A549 (cell line): ENCODE measurements at places on chromosomes 2 and 18.

- DNase-seq: peak; percentile 20
These were observed 650 bp downstream of the CCBE1 start for GRCh38 chr18:59696311-59697235.

- no peak for DNase-seq
These were observed 126.2 kb downstream of the TMEM18 start for GRCh38 chr2:550860-551567.

DNA sequence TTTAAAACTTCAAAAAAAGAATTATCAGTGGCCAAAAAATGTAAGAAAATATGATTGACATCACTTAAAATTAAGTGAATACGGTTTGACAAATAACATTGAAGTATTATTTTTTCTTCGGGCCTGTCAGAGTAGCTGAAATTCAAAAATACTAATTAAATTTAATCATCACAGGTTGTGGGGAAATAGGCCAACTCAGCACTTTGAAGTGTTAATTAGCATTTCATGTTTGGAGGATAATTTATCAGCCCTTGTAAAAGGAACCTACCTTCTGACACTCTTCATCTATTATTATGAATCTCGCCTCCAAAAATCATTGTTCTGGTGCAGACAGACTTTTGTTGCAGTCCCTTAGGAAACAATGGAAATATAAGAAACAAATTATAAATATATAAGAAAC lies 17.6 kb upstream of the OR6B3 start:
- DNase-seq: no peak

DNA sequence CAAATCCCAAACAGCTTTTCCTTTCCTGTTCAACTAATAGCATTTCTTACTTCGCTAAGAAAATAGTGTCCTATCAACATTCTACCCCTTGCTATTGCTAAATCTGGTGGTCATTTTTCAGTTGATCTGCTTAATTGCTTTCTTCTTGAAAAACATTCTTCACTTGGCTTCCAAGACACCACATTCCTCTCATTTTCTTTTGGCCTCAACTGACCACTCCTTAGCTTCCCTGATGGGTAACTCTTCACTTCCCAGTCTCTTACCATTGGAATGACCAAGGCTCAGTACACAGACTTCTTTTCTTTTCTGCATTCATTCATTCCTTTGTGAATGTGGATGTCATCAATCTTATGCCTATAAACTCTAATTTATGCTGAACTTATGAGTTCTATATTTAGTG lies 230.8 kb upstream of the CDH2 start:
- DNase-seq: no peak

- DNase-seq: peak; percentile 70
These were observed 1.2 kb upstream of the CABLES1 start for GRCh38 chr18:23133860-23134779.

GRCh38 chr2:224764565-224765236 lies 48.5 kb upstream of the CCDC195 start:
- DNase-seq: no peak

- DNase-seq: no peak
These were observed 6.0 kb upstream of the ANKRD29 start for GRCh38 chr18:23668731-23669130.

DNA sequence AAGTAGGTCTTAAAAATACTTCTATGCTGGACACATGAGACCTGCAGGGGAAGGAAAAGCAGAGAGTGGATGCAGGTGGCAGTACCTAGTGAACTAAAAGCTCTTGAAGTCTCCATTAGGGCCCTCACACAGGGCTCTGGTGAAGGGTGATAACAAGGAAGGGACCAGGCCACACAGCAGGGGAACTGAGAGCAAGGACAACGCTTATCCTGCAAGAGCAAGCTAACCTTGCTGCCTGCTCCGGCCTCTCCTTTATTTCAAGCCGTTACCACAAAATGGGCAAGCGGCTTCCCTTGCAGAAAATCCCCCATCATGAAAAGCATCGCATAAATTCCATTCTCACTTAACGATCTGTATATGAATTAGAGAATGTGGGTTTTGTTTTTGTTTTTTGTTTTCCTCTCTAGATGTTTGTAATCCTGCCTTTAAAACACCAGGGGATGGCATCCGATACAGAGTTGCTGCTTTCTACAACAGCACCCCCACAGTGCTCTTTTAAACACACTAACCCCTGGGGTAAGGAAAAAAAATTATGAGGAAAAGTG lies 64.5 kb downstream of the CACNB4 start:
- no peak for DNase-seq

DNA sequence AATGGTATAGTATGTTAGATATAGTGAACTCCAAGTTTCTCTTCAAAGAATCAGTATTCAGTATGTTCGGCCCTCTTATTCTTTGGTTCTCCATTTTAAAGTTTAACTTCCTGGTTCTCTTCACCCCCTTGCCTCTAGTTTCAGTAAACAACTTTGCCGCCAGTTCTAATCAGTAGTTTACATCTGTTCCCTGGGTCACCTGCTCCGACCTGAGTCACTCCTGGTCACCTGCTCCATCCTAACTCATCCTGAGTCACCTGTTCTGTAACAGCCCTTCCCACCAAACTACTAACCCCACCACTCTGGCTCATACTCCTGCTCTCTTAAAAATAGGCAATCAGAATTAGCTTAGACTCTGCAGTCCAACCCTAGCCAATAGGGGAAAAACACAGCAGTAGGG lies 23.7 kb upstream of the TEX51 start:
- DNase-seq: no peak

- no peak for DNase-seq
These were observed 111.3 kb downstream of the CMPK2 start for GRCh38 chr2:6754419-6754818.

DNA sequence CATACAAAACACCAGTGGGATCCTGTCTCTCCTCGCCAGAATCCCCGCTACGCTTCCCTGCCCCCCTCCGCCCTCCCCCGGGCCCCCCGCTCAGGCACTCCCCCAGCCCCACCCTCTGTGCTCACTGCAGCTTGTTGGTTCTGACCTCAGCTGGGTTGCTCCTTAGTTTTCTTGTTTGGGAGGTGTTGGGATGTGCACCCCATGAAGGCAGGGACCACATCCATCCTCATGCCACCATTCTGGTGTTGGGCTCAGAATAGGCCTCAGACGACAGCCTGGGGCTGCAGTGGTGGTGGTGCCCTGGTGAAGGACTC lies 4.6 kb downstream of the SNED1 start:
- no peak for DNase-seq

- no peak for DNase-seq
These were observed 77.8 kb downstream of the GALNT14 start for GRCh38 chr2:31060397-31060796.

- DNase-seq: no peak
These were observed 13.6 kb upstream of the IRS1 start for GRCh38 chr2:226813148-226813701.

DNA sequence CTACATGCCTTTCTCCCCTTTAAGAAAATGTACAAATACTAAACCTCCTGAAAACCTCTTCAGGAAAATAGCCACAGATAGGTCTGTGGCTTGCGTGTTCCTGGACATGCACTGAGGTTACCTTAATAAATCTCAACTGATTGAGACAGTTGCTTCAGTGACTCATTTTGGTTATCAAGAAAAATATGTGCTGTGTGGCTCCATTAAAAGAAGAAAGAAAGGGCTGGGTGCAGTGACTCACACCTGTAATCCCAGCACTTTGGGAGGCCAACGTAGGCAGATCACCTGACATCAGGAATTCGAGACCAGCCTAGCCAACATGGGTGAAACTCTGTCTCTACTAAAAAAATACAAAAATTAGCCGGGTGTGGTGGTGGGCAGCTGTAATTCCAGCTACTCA lies 27.1 kb downstream of the CREG2 start:
- DNase-seq: peak; percentile 14

GRCh38 chr2:138210487-138210886 lies 246.2 kb downstream of the HNMT start:
- no peak for DNase-seq

DNA sequence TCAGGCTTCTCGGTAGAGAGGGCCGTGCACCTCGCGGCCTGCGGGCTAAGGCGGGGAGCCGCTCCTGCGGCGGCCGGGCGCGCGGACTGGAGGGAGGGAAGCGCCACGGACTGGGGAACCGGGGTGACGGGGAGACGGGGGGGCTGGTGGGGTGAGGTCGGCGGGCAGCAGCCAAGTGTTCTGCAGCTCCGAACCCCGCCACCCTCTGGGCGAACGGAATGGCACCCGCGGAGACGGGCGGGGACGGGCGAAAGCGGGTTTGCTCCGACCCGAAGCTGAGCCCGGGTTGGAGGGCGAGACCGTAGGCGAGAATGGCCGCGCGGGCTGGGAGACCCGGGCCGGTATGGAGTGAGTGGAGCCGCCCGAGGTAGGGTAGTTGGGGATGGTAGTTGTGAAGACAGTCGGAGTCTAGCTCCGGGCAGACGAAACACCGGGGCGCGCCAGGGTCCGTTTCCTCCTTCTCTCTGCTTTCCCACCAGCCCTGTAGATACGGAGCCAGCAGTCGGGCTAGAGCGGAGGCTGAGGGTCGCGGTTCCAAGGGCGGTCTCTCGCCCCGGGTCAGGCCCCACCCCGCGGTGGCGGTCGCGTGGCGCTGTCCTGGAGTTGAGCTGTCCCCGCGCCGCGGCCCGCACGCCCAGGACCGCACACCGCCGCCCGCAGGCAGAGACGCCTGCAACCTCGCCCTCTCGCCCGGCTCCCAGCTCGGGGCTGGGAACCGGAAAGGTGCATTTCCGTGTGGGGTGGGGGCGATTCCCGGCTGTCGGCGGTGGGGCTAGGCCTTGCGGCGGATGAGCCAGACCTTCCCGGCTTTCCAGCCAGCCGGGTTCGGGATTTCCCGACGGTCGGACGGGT lies 160.3 kb upstream of the SIX2 start:
- DNase-seq: peak; percentile 60

DNA sequence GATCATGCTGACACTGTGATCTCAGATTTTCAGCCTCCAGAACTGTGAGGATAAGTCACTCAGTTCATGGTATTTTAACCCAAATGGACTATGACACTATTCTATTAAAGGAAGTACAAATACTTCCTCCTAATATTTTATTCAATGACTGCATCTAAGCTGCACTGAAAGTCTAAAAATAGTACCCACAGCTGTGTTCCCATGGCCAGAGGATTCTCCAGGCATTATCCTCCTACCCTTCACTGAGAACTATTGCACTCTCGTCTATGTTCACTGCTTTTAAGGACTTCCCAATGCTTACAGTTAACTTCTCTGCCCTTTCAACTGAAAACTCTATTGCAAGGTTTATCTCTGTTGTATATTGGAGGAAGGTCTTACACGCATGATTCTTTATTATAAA lies 15.2 kb downstream of the LRATD1 start:
- no peak for DNase-seq

DNA sequence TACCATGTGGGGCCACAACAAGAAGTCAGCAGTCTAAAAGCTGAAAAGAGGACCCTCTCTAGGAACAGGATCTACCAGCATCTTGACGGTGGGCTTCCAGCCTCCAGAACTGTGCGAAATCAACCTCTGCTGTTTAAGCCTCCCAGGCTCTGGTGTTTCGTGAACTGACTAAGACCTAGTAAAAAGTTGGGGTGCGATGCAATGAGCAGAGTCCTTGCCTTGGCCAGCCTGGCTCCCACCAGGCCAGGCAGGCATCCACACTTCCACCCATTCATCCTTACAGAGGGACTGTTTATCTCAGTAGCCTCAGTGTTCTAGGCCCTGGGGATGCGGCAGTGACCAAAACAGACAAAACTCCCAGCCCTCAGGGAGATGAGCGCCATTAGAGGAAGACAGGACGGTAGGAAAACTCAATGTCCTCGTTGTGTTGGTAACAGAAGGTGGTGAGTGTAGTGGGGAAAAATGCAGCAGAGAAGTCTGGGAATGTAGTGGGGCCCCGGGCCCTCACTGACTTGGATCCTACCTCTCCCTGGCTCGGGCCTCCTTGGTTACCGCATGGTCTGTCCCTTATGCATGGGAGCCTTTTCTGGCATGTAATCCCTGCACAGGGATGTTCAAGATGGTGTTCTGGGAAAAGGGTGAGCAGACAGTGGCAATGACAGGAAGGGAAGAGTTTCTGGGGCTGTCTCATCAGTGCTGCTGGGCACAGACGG lies 271.8 kb upstream of the HS6ST1 start:
- no peak for DNase-seq

- DNase-seq: no peak
These were observed 92.9 kb upstream of the LCLAT1 start for GRCh38 chr2:30354150-30354549.

- DNase-seq: no peak
These were observed 94.2 kb upstream of the DLX2 start for GRCh38 chr2:172196768-172197431.

DNA sequence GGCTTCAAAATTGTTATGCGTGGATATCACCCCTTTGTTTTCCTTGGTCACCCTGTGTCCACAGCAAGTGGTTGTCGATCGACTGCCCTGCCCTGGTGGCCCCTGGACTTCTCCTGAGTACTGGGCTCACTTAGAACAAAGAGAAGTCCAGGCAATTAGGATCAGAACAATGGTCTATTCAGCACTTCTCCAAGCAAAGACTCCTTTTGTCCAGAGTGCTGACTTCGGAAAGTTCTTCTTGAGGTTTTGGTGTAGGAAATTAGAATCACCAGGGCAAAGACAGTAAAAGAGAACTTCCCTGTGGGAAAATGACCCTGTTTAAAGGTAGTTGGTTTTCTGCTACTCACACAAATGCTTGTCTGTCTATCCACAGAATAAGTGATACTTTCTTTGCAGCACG lies 173.9 kb downstream of the FHOD3 start:
- DNase-seq: no peak

DNA sequence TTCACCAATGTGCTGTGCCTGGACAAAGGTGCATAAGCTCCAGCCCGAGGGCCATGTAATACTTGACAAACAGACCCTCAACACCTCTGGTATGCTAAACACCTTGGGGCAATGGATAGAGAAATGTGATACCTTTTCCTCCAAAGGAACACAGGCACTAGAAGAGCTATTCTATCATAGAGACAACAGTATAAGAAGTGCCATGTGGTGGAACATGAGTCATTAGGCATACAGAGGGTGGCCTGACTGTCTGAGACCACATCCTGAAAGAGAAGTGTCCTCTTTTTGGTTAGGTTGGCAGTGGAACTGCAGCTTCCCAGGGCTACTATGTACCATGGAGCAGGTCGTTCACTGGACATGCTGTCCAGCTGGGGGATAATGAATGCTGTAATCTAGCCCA lies 153.9 kb downstream of the INSIG2 start:
- no peak for DNase-seq

DNA sequence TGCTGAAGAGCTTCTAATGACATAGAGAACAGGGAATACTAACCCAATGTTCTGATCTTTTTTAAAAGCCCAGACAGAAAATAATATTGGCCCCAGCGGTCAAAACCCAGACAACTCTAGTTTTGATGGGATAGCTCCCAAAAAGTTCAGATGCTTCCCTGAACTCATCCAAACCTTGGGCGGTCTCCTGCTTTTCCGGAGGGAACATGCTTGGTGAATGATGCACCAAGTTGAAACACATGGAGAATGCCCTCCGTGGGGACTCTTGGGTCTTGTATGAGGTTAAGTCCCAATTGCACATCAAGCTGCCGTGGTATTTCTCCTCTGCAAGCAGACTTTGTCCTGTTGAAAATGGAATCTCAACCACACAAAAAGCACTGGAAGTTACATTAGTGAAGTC lies 120.7 kb upstream of the CTAGE1 start:
- DNase-seq: no peak

DNA sequence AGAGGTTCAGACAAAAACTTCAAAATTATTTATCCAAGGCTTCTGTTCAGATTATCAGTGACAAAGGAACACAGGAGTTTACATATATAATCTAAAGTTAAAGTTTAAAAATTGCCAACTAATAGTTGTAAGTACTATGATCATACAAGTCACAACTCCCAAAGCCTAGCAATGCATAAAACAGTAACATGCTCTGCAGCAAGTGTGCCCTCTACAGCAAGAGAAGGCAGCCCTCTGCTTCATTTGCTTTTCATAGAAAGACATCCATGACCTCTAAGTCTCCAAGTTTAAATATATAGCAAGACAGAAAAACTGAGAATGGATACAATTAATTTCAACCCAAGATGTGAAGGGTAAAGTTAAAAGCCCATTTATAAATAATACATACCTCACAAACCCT lies 13.3 kb downstream of the RAB1A start:
- no peak for DNase-seq
